CD4-positive, alpha-beta T cell treated with Interleukin-2 at 100 ng/mL for 4 hours (primary cell): ENCODE measurements at places on chromosomes 16 and 17.

GRCh38 chr16:522320-523096 is 5.0 kb upstream of the CAPN15 start:
- DNase-seq: no peak

DNA sequence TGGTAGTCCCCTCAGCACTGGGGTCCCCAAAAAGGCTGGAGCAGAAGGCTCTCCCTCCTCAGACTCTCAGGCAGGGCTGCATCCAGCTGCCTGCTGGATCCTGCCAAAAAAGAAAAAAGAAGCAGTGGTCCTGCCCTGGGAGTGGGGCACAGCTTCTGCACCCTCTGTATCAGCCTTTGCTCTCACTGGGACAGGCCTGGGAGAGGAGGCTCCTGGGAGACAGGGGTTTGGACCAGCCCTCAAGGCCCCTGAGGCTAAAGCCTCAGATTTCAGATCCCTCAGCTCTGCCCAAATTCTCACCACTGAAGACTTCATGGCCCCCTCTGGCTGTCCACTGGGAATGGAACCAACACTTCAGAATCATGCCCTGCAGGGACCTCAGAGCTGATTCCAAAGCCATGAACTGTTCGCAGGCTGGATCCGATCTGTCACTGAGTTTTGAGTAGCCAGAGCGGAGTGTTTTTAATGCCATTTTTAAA is 96.9 kb downstream of the C16orf78 start:
- DNase-seq: no peak

- DNase-seq: no peak
Observed at GRCh38 chr16:88799569-88800276, 3.9 kb upstream of the CDT1 start.

- DNase-seq: no peak
Observed at GRCh38 chr17:42039794-42040763, 10.3 kb downstream of the C17orf113 start.

DNA sequence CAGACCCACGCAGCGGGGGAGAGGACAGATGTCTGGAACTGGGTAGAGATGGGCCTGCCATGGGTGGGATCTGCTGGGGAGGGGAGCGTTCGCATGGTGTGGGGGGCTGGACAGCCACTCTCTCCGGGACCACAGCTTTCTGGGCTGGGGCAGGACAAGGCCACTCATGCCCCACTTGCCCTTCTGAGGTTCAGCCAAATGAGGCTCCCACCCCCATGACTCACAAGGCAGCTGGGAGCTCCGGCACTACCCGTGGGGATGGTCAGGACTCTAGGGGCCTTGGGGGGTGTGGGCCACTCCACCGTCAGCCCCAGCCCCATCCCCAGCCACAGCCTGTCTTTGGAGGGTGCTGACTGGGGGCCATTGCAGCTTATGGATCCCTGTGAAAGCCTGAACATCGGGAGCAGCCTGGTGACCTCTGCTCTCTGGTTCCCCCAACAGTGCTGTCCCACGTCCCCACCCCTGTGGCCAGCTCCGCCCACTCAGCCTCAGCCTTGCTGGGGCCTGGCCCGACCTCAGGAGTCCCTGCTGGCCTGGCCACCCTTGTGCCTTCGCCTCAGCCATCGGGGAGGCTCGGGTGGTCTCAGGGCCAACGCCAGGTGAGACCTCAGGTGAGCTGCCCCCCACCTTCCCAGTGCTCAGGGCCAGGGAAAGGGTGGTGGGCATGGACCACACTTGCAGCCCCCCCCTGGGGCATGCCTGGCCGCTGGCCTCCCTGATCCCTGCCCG is 4.7 kb upstream of the CDH15 start:
- DNase-seq: no peak

DNA sequence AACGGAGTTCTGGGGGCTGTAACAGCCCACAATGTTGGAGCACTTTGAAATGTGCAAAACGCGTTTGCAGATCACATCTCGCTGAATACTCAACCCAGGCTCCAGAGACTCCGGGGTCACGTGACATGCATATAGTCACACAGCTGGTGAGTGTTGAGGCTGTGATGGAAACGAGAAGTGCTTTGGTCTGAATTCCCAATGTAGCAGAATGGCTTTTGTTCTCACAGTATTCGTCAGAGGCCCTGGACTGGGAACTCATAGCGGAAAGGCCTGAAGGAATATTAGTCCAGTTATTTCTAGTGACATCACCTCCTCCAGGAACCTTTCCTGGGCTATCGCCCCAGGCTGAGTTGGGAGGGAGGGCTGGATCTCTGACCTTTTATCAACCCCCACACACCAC is 95.8 kb upstream of the CRHR1 start:
- no peak for DNase-seq

DNA sequence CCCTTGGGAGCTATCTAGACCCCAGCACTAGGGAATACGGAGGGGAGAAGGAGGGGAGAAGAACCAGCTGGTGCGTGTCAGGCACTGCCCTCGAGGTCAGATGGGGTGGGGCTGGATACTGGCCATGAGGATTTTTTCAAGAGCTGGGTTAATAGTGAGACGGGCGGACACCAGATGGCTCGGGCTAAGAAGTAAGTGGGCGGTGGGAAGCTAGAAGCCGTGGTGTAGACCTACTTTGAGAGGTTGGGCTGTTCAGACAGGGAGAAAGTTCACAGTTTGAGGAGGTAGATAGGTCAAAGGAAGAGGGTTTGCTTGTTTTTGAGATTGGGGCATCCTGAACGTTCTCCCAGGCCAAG is 303.8 kb downstream of the SEC14L1 start:
- no peak for DNase-seq

- no peak for DNase-seq
Observed at GRCh38 chr17:37493249-37494027, 3.7 kb downstream of the DUSP14 start.

DNA sequence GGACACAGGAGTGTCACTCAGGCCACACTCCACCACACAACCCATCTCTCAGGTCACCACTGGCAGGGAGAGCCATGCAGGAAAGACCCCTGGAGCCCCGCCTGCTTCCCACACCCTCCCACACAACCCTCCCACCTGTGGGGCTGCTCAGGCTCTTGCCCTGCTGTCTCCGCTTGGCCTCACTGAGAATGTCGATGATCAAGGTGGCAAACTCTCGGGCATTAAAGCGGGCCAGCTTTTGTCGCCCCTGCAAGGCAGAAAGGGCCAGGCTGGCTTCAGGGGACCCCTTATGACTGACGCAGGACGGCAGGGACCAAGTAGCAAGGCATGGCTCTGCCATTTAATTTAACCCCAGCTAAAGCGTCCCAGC is 8.5 kb downstream of the TP53I13 start:
- DNase-seq: no peak

- DNase-seq: no peak
Observed at GRCh38 chr17:77833769-77834168, 124.7 kb upstream of the TNRC6C start.

DNA sequence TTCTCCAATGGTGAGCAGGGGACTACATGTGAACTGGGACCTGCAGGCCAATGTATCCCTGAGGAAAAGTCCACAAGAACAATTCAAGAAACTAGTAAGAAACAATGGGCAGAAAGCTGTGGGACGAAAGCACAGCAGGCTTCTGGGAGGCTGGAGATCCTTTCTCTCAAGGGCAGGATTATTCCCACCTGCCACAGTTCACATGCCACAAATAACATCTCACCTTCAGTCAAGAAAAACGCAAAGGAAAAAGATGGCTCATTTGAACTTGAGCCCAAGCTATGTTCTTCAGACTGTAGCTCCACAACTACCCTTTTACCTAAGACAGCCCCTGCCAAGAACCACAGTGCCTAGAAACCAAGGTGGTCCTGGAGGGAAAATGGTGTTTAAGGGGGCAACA is 13.0 kb downstream of the HAS3 start:
- DNase-seq: no peak

DNA sequence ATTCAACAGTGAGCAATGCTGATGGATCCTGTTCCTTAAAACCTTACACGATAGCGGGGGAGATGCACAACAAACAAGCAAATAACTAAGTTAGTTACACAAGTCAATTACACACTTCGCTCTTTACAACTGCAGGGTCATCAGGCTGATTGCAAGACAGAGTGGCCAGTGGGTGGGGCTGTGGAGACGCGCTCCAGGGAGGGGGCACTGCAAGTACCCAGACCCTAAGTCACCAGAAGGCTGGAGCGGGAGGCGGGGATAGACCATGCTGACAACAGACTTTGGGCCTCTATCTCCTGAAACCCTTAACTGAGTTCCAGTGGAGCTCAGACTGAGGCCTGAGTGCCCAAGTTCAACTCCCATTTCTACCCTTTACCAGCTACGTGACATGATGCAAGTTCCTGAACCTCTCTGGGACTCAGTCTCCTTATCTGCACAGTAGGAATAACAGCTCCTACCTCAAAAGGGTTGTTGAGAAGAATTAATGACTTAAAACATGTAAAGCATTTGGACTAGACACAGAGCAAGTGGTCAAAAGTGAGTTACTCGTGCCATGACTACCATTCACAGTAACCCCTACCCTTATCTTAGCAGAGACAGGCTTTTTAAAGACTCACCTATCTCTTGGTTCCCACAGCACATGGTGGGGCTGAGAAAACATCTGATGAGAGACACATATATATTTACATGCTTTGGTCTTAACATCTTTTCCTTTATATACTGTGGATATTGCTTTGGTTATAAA is 10.4 kb downstream of the CPPED1 start:
- DNase-seq: no peak

- DNase-seq: no peak
Observed at GRCh38 chr16:25897702-25898101, 205.9 kb downstream of the HS3ST4 start.

GRCh38 chr16:88504489-88505404 is 51.7 kb downstream of the ZFPM1 start:
- no peak for DNase-seq

DNA sequence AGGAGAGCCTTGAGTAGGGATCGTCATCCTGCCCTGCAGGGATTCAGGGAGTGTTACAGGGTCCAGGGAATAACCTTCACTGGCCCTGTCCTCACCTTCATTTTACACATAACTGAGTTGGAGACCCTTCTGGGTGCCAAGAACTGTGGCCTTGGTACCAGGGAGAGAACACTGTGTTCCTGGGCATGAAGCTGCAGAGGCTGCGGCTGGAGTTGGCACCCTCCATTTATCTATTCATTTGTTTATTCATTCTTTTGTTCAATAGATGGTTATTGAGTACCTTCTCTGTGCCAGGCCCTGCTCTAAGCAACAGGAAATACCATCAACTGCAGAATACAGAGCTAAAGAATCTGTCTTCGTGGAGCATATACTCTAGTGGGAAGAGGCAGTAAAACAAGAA is 6.7 kb downstream of the ABCC3 start:
- DNase-seq: no peak

DNA sequence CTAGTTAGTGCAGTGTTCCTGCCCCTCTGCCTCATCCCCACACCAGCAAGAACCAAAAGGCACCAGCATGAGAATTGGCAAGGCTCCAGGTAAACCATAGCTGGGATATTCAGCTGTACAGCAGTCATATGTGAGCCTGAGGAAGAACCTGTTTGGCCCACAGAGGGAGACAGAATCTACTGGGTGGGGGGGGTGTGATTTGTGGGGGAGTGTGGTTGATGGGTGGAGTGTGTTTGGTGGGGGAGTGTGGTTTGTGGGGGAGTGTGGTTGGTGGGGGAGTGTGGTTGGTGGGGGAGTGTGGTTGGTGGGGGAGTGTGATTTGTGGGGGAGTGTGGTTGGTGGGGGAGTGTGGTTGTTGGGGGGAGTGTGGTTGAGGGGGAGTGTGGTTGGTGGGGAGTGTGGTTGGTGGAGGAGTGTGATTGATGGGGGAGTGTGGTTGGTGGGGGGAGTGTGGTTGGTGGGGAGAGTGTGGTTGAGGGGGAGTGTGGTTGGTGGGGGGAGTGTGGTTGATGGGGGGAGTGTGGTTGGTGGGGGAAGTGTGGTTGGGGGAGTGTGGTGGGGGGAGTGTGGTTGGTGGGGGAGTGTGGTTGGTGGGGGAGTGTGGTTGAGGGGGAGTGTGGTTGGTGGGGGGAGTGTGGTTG is 19.5 kb downstream of the MINK1 start:
- peak; percentile 1 for DNase-seq
